ENCODE measurements at places on chromosomes 11 and 22.

DNA sequence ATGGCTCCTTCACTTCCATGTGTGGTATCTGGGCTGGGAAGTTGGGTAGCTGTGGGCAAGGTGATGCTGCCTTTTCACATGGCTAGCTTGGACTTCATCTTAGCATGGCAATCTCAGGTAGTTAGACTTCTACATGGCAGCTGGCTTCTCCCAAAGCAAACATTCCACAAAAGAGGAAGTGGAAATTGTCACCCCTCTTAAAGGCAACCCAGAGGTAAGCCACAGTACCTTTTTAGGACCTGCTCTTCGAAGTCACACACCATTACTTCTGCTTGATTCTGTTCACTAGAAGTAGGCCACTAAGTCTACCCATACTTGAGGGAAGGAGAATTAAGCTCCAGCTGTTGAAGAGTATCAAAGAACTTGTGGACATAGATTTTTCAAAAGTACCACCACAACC is 25.9 kb downstream of the TUG1 start:
- no peak for DNase-seq

DNA sequence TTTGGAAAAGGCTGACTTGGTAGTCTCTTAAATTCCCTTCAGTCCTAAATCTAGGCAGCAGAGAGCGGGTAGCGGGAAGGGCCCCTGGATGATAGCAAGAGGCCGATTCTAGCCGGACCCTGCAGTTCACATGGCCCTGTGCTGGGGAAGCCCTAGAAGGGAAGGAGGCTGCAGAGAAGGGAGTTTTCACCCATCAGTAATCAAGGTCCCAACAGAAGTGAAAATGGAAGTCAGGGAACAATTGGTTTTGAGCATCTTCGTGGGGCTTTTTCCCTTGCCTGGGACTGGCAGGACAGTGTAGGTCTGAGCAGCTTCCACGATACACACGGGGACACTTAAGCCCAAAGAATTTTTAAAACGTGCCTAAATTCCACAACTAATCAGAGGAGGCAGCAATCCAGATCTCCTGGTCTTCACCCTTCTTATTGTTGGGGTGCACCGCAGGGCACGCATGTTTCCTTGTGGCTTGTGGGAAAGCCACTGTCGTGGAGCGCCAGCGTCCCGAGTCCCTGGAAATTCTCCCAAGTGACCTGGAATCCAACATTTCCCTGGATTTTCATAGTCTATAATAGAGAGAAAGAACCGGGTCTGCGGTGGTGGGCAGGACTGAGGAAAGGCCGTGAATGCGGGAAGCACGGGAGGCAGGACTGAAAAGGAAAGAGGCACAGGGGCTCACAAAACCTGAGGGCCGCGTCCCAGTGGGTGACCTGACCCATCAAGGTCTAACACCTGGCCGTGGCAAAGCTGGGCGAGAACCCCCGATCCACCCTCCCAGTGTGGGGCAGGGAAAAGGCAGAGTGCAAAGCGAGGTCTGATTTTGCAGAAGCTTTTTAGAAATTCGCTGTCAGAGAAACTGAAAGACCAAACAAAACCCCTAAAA is 846 bp upstream of the OAF start:
- no peak for DNase-seq

- DNase-seq, result no peak
These were observed 3.6 kb downstream of the CD44 start for GRCh38 chr11:35142481-35143075.

DNA sequence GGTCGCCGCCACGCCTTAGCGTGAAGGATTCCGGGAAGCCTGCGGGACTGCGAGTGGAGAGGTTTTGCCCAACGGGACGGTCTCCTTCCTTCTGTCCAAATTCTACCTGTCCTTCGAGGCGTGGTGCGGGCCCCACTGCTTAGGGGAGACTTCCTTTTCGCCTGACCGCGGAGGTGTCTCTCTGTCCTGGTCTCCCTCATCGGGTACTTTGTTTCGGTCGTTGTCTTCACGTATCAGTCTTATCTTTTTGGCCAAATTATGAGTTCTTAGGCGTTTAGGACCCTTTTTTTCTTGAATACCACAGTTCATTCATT is 388 bp downstream of the HINFP start:
- no peak for DNase-seq

- no peak for DNase-seq
These were observed 48.1 kb downstream of the TECTA start for GRCh38 chr11:121149116-121149515.

- no peak for DNase-seq
These were observed 41.0 kb upstream of the XKR3 start for GRCh38 chr22:16866167-16866566.

DNA sequence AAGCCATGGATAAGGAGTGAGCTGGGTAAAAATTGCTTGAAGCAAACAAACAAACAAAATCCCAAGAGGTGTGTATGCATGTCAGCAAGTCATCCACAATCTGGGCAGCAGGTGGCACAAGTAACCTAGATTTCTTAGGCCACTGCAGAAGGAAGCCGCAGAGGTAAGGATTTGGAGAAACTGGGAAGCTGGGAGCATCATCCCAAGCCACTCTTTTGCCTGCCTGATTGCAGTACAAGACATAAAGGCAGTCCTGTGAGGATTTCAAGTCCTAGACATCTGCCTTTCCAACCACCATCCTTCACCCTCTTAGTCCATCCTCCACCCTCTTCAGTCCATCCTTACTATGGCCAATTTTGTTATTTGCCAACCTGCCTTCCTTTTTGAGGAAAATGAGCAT is 67.2 kb upstream of the BMAL1 start:
- peak; percentile 81 for DNase-seq

DNA sequence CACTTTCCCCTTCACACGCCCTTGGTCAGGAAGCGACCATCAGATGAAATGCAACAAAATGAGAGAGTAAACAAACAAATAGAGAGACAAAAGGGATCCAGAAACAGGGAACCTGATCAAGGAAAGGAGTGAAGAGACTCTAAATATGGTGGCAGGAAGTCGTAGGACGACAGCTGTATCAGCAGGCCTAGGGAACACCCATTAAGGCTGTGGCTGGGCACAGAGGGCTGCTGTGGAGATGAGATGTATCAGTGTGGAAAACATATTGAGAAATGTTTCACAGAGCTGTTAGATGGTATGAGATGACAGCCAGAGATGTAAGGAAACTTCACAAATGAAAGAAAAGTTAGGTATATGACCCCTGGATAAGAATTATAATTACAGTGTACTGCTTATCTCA is 155.8 kb upstream of the MTMR2 start:
- DNase-seq, result no peak

GRCh38 chr22:38454353-38455075 is 485 bp downstream of the KCNJ4 start:
- DNase-seq, result no peak

GRCh38 chr22:23037429-23038333 is 32.6 kb upstream of the GNAZ start:
- DNase-seq, result no peak

- DNase-seq, result no peak
These were observed 9.1 kb downstream of the TPBGL start for GRCh38 chr11:75249704-75250103.

DNA sequence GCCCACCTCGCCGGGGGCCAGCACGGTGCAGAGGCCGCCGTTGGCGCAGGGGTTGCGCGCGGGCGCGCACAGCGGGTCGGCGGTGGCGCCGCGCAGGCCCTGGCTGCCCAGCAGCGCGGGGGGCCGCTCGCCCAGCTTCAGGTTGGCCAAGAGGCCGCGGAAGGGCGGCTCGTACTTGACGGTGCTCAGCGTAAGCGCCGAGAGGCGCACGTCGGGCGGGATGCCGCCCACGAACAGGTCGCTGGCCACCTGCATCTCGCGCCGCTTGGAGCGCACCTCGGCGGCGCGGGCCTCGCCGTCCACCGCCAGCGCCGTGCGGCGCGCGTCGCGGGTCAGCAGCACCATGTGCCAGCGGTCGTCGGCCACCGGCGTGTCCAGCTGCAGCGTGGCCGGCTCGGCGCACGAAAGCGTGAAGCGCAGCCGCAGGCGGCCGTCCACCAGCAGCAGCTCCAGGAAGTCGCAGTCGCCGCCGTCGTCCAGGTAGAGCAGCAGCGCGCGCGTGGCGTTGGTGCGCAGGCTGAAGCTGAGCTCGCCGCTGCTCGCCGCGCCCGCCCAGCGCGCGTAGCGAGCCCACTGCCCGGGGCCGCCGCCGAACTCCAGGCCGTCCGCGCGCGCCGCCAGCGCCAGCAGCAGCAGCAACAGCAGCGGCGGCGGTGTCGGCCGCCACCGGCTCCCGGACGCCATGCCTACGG is 9.8 kb downstream of the NRXN2 start:
- peak; percentile 14 for DNase-seq

- no peak for DNase-seq
These were observed 75.7 kb upstream of the INCENP start for GRCh38 chr11:62048100-62048499.
